Smooth muscle cell of the pulmonary artery (primary cell): ENCODE measurements at places on chromosomes 13 and 19. TPM values are rescaled to one million over a fixed set of nuclear protein-coding genes. Genes with fewer than 3 reads are reported as not detected.

GTPBP3 gene
- 12.6 and 19.0 TPM in 2 replicates for total RNA-seq

GPR12 gene
- total RNA-seq = not detected in 2 replicates

KCNC3 gene
- total RNA-seq = 0.46 and 0.53 TPM in 2 replicates

MAMSTR gene
- total RNA-seq = 0.65 and 0.69 TPM in 2 replicates

AMER2 gene
- total RNA-seq = not detected in 2 replicates
